ENCODE measurements at places on chromosomes 7 and 10. TPM values are rescaled to one million over a fixed set of nuclear protein-coding genes. Genes with fewer than 3 reads are reported as not detected.

Gene FAM24A
- not detected for total RNA-seq

Gene SOSTDC1
- total RNA-seq = not detected

Gene PAPOLB
- total RNA-seq = not detected

Gene ATRNL1
- total RNA-seq = 0.22 TPM

Gene CCL26
- not detected for total RNA-seq

Gene TPST1
- total RNA-seq = 0.71 TPM

Gene KCNMA1
- total RNA-seq = 0.17 TPM

Gene WNT8B
- total RNA-seq = 0.20 TPM

Gene ECHS1
- total RNA-seq = 40.4 TPM

Gene SPDYE8
- not detected for total RNA-seq

Gene ZNF736
- total RNA-seq = 23.2 TPM

Gene GPR26
- total RNA-seq = not detected

Gene FANK1
- not detected for total RNA-seq

Gene TET1
- total RNA-seq = 1.7 TPM

Gene AQP1
- total RNA-seq = 0.34 TPM

Gene ACTA2
- total RNA-seq = 8.8 TPM

Measured in T-helper 1 cell treated with Interleukin-12 subunit alpha and Interleukin-12 subunit beta and Interleukin-4 antibody, amounts not matched to agents 30 ng/mL and 1 ng/mL, for 36 hours (primary cell).